HFF-Myc (cell line): ENCODE measurements at places on chromosomes 12 and 14.

DNA sequence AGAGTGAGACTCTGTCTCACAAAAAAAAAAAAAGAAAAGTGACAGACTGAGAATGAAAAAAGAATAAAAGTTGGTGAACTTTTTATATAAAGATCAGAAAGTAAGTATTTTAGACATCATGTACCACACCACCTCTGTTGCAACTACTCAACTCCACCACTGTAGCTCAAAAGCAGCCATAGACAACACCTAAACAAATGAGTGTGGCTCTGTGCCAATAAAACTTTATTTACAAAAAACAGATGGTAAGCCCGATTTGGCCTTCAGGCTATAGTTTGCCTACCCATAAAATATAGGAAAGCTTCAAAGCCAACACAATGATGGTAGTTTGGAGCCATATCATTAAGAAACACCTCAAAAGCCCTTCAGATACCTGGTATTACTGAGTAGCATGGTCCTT is 154.5 kb upstream of the FOXN3 start:
- no peak for DNase-seq

- DNase-seq: no peak
Observed at GRCh38 chr12:107844312-107844921, 69.9 kb downstream of the ASCL4 start.

- no peak for DNase-seq
Observed at GRCh38 chr12:71605039-71605438, 58.6 kb downstream of the ZFC3H1 start.

DNA sequence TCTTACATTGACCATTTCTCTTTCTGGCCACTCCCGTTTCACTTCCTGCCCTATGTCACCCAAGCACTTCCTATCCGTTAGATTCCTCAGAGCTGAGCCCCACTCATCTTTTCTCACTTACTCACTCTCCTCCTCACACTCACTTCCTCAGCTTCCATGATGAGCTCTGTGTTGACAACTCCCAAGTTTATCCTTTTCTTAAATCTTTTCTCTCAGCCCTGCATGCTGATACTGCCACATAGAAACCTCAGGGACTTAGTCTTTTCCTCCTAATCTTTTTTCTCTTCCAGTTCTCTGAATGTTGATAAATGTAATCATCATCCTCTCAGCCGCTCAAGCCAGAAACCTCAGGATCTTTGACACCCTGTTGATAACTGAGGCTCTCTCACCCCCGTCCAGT is 99.6 kb downstream of the ANO6 start:
- no peak for DNase-seq

DNA sequence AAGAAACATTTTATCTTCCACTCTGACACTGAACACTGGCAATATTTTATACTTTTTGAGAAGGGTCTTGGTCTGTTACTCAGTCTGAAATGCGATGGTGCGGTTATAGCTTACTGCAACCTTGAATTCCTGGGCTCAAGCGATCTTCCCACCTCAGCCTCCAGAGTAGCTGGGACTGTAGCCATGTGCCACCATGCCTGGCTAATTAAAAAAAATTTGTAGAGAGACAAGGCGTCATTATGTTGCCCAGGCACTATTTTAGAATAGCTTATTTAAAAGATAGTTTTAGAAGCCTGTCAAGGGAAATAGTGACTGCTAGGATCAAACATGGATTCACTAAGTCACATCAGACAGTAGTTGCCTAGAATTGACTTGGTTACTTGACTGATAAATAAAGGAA is 5.9 kb downstream of the ERC1 start:
- DNase-seq: no peak

- no peak for DNase-seq
Observed at GRCh38 chr12:120846721-120847120, 57.4 kb downstream of the SPPL3 start.

GRCh38 chr12:6824085-6824775 is 2.6 kb downstream of the GPR162 start:
- no peak for DNase-seq

GRCh38 chr12:113906411-113907200 is 59.5 kb downstream of the RBM19 start:
- no peak for DNase-seq

GRCh38 chr12:65535946-65536345 is 257.5 kb downstream of the MSRB3 start:
- DNase-seq: no peak

DNA sequence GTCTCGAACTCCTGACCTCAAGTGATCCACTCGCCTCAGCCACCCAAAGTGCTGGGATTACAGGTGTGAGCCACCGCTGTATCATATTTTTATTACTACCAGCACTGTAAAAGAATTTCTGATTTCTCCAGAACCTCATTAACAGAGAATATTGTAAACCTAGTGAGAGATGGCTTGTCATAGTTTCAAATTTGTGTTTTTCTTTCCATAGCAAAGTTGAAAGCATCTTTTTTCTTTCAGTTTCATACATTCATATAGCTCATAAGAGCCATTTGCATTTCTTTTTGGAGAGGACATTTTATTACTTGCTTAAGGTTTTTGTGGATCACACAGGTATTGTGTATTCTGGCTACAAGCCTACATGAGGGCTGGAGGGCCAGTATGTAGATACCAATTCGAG is 58.0 kb downstream of the MIS18BP1 start:
- DNase-seq: no peak

- no peak for DNase-seq
Observed at GRCh38 chr14:50937325-50937724, 7.0 kb downstream of the PYGL start.

GRCh38 chr12:108694812-108695278 is 36.5 kb downstream of the CORO1C start:
- no peak for DNase-seq

DNA sequence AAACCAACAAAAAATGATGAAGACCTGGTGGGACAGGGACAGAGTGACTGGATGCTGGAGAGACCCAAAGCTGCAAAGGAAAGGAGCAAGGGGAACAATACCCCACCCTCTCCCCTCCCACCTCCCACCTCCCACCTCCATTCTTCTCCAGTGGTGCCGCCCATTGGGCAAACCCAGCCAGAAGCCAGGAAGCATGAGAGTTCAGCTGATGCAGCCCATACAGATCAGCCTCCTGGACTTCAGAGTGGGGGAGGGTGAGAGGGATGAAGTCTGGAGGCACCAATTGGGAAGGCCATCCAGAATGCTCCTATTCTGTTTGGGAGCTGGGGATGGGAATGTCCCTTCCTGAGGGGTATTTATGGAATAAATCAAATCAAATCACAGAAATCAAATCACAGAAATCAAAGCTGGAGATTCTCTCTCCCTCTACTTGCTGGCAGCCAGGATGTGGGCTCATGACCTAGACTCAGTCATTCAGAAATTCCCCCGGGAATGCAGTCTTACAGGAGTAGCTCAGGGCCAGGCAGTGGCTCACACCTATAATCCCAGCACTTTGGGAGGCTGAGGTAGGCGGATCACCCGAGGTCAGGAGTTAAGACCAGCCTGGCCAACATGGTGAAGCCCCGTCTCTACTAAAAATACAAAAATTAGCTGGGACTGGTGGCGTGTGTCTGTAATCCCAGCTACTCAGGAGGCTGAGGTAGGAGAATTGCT is 31.1 kb downstream of the IRF2BPL start:
- DNase-seq: no peak

- DNase-seq: no peak
Observed at GRCh38 chr12:47863985-47864384, 40.8 kb downstream of the VDR start.

- DNase-seq: no peak
Observed at GRCh38 chr12:41441180-41441579, 253.1 kb downstream of the PDZRN4 start.

DNA sequence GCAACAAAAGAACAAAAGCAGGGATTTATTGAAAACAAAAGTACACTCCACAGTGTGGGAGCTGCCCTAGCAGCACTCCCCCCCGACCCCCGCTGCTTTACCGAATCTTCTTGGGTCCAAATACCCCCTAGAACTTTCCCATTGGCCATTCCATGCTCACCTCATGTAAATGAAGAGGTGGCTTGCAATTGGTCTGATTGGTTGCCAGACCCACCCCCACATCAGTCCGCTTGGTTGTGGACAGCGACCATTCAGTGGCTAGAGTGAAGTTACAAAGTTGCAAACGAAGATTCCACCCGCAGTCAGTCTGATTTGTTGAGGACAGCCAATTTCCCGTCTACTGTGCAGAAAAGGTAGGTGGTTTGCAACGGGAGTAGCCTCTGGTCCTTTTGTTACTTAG is 3.9 kb downstream of the STYX start:
- DNase-seq: no peak

DNA sequence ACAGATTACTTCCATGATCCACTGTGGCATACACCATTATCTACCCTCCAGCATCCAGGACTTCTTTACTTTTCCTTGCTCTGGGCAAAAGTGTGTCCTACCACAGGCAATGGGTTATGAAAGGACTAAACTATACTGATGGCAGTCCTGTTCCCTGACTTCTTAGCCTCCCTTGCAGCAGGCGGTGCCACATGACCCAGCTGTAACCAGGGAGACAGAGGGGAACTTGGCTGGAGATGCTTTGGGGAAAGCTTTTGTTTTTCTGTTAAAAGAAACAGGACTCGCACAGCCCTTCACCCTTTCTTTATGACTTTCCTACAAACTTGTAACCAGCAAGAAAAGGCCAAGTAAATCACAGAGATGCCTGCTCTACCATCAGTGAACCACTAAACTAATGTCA is 394.4 kb downstream of the PCNX1 start:
- no peak for DNase-seq

DNA sequence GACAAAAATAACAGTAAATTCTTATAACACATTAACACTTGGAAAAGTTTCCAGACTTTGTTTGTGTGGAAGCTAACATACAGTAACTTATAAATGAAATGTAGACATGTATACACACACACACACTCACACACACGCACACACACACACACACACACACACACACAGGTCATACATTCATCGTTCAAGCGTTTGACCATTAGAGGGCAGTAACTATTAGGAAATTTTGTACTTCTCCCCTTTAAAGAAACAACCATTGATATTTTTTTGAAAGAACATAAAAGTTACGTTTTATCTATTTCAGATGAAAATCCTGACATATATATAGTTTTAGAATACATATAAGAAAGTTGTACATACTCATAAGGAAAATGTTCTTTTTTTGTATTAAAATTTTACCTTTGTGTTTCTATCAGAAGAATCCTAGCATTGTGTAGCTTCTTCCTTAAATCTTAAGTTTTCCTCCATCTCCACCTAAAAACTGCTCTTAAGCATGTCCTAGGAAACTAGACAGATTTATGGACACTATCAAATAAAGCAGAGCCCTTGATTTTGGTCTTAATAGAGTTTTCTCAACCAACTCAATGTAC is 29.0 kb downstream of the PTPRQ start:
- DNase-seq: peak; percentile 50

GRCh38 chr12:2348482-2348852 is 295.7 kb downstream of the CACNA1C start:
- no peak for DNase-seq

DNA sequence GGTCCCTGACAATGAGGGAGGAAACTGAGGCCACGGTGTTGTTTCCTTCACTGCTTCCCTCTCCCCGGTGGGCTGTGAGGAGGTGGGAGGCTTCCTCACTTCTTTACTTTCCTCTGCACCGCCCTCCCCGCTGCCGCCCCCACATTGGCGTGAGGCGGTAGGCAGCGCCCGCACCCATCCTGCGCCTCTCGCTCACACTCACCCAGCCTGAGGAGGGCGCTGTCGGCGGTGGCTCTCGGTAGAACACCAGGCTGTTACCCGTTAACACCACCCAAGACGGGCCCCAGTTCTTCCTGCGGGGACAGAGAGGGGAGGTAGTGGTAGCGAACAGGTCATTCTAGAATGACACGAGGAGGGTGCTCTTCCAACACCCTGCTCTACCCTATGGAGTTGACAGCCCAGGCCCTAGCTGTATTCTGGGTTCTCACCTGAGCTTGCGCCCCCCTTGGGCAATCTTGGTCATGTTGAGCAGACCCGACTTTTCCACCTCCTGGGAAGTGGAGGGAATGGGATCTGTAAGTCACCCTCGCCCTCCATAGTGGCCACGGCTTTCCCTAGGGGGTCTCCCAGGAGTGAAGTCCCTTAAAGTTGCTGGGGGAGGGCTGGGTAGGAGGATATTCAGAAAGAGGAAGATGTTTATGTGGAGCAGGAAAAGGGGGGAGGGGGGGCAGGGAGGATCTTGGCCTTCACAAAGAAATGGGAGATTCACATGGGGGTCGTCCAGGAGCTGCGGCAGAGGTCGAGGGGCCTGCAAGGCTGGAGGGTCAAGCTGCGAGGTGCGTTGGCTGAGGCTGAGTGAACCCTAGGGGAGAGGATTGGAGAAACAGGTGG is 3.3 kb downstream of the ARHGAP9 start:
- DNase-seq: no peak

DNA sequence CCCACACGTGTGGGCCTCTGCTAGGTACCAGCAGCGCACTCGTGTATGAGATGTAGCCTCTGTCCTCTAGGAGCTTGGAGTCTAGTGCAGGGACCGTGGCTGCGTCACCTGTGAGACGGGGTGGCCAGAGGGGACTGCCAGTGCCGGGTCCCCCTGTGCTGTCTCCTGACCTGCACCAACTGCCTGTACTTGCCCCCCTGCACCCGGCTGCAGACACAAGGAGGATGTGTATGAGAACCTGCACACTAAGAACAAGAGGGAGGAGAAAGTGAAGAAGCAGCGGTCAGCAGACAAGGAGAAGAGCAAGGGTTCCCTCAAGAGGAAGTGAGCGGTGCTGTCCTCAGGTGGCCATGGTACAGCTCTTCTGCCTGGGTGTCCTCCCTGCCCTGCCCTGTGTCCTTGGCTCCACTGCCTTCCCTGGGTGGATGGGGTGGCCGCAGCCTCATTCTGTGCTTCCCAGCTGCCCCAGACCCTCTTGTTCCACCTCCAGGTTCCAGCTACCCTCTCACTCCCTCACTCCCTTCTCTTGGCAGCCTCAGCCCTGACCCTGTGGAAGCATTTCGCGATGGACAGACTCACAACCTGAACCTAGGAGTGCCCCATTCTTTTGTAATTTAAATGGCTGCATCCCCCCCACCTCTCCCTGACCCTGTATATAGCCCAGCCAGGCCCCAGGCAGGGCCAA is 9.6 kb downstream of the PTPN6 start:
- no peak for DNase-seq

DNA sequence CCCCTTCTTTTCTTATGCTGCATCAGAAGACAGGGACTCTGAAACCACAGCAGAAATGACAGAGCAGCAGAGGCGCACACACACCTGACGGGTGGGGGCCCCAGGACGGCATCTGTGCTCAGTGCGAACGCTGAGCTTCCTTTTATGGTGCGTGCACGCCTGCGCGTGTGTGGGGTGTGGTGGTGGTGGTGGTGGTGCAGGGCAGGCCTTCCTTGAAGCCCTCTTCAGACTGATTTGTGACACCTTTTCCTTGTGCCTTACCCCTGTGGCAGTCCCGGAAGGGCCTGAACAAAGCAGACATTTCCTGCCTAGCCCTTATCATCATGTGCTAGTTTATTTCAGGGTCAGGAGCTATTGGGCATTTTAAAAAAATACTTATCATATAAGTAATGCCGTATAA is 75.7 kb downstream of the TSPAN9 start:
- DNase-seq: no peak

- peak; percentile 64 for DNase-seq
Observed at GRCh38 chr14:100645196-100645981, 58.2 kb upstream of the BEGAIN start.

GRCh38 chr12:70177631-70178030 is 65.6 kb upstream of the CNOT2 start:
- DNase-seq: no peak
